ENCODE measurements at places on chromosomes 7 and 10.

GRCh38 chr10:115777646-115778045, 495.4 kb downstream of the GFRA1 start:
- DNase-seq, result no peak

DNA sequence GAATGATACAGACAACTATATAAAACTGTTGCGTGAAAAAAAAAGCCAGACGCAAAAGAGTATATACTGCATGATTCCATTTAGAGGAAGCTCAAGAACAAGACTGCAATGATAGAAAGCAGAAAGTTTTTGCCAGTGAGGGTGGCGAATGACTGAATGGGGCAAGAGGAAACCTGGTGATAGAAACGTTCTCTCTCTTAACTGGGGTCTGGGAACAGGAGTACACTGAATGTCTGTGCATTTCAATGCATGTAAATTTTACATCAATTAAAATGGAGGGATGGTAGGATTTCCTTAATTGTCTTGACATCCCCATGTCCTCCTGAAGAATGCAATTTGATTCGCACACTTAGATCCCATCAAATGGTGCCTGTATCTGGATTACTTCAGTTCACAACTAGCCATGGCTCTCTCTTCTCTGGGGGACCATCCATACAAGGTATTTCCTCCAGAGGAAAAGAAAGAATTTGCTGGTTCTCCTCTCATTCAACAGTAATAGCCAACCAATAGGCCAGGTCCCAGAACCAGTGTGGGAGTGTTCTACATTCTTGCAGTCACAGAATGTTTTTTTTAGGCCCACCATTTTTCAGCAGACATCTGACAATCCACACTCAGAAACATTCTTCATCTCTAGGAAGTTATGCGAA, 221.0 kb upstream of the KLF14 start:
- no peak for DNase-seq

DNA sequence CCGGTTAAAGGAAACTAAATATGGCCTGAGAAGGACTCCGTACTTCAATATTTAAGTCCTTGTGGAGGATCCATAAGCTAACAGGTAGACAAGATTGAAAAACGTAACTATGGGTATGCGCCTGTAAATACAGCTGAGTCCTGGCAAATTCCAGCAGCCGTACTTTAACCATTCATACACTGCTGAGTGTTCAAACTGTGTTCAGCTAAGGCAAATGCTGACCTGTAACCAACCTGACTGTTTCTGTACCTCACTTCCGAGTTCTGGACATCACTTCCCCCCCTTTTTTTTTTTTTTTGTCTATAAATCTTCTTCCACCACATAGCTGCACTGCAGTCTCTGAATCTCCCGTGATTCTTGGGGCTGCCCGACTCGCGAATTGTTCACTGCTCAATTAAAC, 69.1 kb downstream of the SRPK2 start:
- DNase-seq, result no peak

- DNase-seq, result no peak
These were observed 138.8 kb downstream of the CFAP58 start for GRCh38 chr10:104492329-104492940.

DNA sequence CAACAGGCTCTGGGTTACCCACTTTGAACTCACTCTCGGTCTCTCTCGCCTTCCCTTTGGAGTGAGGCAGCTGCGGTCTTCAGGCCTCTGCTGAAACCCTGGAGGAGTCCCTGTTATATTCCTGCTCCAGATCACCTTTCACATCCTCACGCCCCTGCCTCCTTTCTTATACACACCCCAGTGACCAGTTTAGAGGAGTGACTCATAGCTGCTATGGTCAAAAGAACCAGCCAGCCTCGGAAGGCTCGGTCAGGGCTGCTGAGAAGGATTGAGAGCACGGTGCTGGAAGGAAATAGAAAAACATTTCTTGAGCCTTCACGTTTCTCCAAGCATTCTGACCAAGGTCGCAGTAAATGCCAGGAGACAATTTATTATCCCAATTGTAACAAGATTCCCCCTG, 28.3 kb upstream of the SVOPL start:
- no peak for DNase-seq

DNA sequence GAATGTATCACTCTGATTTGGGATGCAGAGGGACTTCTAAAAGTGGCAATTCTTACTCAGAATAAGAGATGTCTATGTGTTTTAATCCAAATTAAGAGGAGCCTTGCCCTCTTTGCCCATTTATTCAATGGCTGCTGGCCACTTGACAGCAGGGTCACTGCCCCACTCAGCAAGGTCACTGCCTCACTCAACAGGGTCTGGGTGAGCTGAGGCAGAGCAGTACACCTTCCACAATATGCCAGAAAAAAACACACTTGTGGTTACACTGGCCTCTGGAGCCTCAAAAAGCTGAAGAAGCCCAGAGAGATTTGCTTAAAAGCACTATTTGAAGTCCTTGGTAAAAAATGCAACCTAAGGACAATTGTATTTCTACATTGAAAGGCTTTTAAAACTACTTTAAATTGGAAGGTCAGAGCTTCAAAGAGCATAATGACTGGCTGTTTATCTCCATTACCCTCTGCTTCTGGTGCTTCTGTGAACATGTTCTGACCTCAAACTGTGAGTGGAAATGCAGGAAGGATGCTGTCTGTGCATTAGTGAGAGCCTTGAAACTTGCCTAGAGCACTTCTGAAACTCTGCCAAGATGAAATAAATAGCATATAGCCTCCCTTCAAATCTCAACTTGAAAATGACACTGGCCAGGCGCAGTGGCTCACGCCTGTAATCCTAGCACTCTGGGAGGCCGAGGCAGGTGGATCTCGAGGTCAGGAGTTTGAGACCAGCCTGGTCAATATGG, 35.1 kb upstream of the WIPF3 start:
- no peak for DNase-seq

DNA sequence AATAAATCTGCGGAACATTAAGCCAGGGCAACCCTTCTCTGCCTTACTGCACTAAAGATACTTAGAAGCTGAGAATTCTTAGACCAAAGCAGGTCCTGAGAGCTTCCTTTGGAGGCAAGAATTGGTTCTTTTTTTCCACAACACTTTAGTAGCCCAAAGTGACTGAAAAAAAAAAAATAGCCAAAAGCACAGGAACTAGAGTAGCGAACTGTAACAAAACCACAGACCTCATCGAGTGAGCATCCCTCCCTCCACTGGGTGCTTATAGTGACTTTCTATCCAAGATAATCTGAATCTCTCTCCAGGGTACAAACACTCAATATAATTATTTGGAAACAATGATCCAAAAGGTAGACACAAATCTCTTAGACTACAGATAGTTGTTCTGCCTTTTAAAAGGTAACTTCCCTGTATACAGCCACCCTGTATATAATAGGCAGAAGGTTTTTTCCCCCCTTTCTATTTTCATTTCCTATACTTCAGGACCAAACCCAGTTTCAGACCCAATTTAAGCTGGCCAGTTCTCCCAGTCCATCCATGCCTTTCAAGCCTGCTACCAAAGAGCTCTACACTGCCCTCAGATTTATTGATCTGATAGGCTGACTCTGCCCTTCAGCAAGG, 31.6 kb upstream of the KCNIP2 start:
- DNase-seq, result no peak

Measured in NCI-H1694 (cell line).